ENCODE measurements at places on chromosomes 16 and 17.

DNA sequence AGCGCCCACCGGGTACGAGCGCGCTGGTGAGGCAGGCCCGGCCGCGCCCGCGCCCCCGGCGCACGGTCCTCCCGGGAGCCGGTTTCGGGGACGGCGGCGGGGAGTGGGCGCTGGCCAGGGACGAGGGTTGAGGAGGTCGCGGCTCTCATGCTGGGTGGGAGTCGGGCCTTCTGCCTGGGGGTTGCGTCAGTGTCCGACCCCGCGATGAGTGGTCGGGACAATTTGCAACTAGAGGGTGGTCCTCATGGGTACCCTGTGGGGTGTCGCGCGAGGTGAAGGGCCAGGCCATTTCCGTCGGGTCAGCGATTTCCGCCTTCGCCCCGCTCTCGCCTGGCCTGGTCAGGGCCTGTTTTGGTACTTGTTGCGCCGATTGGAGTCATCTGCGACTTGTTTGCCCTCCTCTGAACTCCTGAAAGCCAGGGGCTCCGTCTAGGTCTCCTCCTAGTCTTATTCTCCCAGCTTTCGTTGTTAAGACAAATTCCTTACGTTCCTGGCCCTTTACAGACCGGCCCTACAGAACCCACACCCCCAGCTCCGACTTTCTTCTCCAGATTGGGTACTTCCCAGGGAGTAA is 14.9 kb downstream of the NAA60 start:
- peak; percentile 17 for DNase-seq

- DNase-seq: no peak
Observed at GRCh38 chr17:13544765-13545164, 57.0 kb downstream of the HS3ST3A1 start.

DNA sequence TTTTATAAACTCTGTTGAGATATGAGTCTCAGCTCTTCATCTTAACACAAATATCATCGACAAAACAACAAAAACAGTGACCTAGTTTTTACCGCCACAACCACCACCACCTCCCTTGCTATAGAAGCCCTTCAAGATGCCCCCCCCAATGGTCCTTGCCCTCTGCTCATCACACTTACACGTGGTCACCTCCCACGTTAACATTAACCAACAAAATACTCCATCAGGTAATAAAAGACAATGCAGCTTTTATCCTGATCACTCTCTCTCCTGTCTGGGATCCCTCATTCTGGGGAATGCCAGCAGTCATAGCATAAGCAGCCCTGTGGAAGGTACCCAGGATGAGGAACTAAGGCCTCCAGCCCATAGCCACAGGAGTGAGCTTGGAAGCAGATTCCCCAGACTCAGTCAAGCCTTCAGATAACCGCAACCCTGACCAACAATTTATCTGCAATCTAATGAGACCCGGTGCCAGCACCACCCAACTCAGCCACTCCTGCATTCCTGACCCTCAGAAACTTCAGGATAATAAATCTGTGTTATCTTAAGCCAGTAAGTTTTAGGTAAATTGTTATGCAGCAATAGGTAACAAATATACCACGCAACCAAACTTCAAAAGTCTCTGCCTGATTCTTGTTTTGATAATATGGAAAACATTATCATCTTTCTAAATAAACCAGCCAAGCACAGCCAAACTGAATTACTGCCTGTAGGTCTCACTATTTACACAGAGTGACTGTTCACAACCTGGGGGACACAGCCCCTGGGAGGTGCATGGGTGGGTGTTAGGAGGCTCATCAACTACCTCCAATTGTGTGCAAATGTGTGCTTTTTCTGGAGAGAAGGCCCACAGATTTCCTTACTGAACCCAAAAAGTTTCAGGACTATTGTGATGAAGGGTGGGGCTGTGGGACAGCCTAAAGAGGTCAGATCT is 6.1 kb downstream of the PECAM1 start:
- no peak for DNase-seq

DNA sequence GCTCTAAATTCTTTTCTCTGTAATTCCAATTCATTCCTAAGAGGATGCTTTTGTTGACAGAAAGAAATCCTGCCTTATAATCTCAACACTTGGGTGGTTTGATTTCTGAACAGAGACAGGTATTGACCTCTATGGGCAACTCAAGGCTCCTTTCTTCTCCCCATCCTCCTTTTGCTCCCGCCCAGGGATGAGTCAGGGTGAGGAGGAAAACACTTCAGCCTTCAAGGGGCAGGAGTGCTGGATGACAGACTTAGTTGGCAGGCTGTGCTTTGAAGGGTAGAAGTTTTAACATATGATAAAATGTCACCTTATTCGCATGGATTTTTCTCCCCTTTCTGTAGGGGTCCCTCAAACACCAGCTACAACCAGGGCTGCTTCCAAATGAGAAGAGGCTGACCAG is 16.7 kb upstream of the TOM1L1 start:
- no peak for DNase-seq

GRCh38 chr16:74372953-74373846 is 2.9 kb upstream of the NPIPB15 start:
- DNase-seq: no peak

DNA sequence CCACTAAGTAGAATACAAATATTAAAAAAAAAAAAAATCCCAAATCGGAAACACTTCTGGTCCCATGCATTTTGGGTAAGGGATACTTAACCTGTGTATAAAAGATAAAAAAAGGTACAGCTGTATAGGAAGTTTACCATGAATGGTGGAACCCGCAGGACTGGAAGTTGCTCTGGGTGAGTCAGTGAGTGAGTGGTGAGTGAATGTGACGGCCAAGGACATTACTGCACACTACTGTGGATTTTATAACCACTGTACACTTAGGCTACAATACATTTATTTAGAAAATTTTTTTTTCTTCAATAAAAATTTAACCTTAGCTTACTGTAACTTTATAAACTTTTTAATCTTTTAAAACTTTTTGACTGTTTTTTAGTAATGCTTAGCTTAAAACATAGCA is 71.3 kb upstream of the BCAR1 start:
- DNase-seq: no peak

GRCh38 chr16:65618333-65618732 is 496.5 kb upstream of the CDH11 start:
- DNase-seq: no peak

- no peak for DNase-seq
Observed at GRCh38 chr17:59027750-59028149, 78.9 kb downstream of the TRIM37 start.

DNA sequence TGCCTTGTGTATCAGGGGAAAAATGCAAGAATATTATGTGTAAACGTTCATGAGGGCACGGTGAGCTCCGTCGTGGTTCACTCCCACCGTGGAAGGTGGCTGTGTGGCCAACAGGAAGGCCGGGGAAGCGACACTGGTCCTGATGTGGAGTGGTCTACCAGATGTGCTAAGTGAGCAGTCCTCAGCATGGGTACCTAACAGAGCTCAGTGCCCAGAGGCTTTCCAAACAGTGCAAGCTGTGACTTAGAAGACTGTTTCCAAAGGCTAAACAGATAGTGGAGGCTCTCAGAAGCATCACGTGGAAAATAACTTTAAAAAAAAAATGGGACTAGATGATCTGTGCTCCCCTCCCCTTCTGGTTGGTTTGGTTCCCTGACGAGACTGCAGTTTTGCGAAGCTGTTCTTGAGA is 199.3 kb upstream of the CHMP6 start:
- DNase-seq: no peak

- DNase-seq: no peak
Observed at GRCh38 chr16:35741546-35741945, 2282.1 kb downstream of the TP53TG3F start.

DNA sequence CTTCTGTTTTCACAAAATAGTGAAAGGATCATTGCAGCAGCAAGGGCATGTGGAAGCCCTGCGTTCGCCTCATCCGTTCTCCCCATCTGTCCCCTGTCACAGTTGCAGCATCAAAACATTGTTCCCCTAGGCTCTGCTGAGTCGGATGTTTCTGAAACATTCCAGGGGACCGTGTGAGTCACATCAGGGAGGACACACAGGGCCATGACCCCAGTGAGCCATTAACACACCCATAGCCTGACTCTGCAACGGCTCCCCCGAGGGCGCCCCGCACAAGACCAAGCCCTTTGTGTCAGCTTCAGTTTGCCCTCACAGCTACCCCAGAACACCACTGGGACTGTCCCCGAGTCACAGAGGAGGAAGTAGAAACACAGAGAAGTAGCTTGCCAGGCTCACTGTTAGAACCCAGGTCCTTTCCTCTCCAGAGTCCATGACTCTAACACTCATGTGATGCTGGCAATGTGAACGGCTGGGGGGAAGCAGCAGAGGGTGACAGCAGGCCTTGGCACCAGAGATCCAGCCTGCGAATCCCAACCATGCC is 63.3 kb upstream of the HSBP1 start:
- DNase-seq: no peak

DNA sequence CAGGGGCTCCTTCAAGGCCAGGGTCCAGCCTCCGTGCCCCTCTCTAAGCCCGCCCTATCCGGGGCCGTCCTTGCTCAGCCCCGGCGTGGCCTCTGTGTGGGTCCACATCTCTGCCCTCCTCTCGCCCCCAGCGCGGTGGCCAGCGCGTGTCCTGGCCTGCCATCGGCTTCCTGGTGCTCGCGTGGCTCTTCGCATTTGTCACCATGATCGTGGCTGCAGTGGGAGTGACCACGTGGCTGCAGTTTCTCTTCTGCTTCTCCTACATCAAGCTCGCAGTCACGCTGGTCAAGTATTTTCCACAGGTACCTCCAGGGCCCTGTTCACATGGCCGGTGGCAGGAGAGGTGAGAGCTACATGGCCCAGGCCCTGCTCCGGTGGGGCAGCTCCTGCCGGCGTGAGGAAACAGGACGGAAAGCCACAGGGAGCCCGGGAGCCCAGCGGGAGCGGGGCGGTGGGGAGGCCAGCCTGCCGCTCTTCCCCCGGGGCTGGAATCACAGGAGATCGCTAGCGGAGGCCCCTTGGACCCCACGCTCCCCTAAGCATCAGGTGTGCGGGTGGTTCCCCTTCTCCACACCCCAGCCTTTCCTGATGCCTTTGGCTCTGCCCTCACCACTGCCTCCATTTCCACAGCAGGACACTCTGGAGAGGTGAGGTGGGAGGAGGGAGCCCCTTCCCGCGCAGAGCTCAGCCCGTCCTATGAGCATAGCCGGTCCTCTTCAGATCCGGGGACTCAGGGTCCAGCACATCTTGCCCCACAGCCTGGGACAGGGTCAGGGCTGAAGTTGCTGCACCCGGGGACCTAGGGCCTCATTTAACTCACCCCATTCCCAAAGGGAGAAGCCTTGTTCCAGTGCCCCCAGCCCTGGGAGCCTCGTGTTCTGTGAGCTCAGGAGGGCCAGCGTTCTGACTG is 10.2 kb downstream of the TAX1BP3 start:
- DNase-seq: no peak

- DNase-seq: no peak
Observed at GRCh38 chr16:3909791-3910583, 29.5 kb upstream of the CREBBP start.

DNA sequence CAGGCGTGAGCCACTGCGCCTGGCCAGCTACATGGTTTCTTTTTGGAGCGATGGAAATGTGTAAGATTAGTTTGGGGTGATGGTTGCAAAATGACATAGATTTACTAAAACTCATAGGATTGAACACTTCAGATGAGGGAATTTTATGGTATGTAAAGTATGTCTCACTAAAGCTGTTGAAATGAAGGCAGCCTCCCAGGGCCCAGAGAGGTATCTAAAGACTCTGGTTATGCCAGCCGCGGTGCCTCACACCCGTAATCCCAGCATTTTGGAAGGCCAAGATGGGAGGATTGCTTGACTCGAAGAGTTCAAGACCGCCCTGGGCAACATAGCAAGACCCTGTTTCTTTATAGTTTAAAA is 254.9 kb downstream of the PARN start:
- no peak for DNase-seq

DNA sequence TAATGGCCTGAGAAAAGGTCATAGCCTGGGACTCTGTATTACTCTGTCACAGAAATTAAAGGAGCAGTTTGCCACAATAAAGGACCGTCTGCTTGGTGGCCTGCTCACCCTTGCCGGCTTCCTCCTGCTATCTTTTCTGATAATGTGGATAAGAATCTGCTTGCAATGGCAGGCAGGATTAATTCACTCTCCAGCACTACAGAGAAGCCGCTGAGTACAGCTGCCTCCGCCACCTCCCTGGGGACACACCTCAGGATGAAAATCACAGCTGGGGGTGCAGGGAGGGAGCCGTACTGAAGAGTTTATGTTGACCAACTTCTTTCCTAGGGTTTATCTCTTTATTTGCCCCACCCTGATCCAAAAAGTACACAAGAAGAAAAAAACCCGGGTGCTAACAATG is 245.9 kb upstream of the RPL38 start:
- DNase-seq: no peak

DNA sequence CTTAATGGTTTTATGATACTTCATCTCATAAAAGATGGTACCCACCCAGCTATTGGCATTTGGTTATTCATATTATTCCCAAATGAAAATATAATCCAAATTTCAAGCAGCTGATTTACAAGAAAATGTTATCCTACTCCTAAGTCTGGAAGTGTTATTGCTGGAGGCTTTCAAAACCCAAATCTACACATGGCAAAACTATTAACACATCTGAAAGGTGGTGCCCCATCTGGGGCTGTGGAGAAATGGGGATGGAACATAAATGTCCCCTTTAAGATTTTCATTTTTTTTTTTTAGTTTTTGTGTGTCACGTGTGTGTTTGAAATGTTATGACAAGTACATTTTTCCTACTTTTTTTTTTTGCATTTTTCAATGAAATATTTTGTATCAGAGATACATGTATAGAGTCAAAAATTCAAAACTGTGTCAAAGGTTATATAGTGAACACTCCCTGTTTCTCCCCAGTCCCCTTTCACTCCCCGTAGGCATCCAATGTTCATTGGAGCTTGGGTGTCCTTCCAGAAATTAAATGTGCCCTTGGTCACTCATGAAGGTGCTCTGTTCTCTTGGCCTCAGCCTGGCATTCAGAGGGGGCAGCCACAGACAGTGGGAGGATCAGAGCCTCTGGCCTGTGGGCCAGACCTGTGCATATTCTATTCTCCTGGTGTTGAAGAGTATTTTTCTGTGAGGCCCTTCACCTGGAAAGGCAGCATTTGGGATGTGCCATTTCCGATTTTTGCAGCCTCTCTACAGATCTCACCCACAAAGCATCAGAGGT is 79.1 kb downstream of the CLEC16A start:
- no peak for DNase-seq

- no peak for DNase-seq
Observed at GRCh38 chr17:58184986-58185761, 7.4 kb upstream of the EPX start.

DNA sequence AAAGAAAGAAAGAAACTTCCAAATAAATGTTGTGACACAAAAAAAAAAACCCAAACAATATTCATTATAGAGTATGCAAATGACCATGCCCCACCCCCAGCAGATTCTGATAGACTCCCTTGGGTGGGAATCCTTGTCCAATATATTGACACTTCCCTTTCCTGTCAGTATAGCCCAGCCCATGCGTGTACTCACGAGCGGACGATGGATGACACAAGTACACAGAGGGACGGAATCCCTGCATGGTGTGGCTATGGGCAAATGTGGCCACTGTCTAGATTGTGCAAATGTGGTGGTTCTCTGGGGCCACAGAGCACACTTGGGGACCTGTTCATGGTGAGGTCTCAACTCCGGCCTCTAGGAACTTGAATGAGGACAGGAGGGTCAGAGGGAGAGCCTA is 3.1 kb downstream of the RAB37 start:
- no peak for DNase-seq

Data from stimulated activated CD4-positive, alpha-beta T cell treated with anti-CD3 and anti-CD28 coated beads, Interleukin-2, amount 100 ng/mL, for 24 hours (primary cell).